ENCODE measurements at places on chromosomes 6 and 20.

DNA sequence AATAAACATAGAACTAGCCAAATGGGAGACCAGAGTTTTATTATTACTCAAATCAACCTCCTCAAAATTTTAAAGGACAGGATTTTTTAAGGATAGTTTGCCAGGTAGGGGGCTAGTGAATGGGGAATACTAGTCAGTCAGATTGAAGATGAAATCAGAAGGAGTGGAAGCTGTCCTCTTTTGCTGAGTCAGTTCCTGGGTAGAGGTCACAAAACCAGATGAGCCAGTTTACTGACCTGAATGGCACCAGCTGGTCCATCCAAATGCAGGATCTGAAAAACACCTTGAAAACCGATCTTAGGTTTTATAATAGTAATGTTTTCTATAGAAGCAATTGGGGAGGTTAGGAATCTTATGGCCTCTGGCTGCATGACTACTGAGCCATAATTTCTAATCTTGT lies 558.2 kb downstream of the PKHD1 start:
- DNase-seq, result no peak

- no peak for DNase-seq
Measured at GRCh38 chr6:45049188-45049843, 278.8 kb upstream of the RUNX2 start.

- DNase-seq, result peak; percentile 83
Measured at GRCh38 chr6:42781796-42782688, at the start of gene BICRAL. Gene BICRAL (plus strand): TSS chr6:42782052. CDS start chr6:42822023, 39,971 bp downstream.

DNA sequence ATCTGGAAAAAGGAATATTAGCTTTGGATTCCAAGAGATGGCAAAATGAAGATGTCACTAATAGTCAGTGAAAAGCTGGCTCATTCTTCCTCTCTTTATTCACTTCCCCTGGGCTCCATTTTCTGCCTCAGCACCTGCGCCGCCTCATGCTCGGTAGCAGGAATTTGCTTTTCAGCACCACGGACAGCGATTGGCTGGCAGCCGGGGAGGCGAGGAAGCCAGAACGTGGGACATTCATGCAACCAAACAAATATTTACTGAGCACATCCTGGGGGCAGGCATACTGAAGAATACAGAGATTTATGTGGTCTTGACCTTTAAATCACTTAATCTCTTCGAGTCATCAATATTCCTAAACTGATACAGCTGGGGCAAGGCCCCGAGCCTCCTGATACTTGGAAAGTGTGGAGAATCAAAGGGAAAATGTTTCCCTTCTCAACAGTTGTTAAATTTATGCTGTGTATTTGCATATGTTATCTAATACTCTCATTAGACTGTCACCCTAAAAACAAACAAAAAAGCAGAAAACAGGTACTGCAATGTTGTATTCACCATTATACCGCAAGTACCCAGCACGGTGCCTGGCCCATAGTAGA lies 12.1 kb upstream of the PDYN start:
- peak; percentile 77 for DNase-seq

DNA sequence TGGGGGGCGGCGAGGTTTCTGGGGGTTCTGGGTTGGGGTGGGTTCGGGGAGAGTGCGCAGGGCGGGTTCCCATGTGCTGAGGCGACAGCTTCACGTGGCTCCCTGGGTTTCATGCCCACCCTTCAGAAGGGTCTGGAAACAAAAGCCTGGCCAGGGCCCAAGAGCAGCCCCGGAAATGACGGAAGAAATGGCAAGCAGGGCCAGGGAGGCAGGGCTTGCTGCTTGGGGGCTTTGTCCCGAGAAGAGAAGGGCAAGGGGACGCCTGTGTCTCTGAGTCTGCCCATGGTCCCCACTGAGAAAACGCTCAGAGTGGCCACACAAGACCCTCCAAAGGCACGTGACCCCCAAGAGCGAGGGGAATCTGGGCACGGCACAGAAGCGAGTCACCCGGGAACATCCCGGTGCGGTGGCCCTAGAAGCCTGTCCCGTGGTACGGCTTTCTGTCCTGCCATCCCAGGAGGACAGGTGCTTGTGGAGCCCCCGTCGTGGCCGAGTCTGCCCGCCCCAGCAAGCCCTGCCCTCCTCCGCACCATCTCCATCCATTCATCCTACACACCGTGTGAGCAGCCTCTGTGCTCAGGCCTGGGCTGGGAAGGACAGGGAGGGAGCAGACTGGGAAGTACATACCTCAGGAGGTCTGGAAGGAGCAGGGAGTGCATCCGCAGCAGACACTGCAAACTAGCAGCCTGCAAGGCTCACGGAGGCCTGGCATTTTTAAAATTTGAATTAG lies 9.0 kb downstream of the NPEPL1 start:
- no peak for DNase-seq

GRCh38 chr6:124963831-124964763 lies 1.9 kb downstream of the RNF217 start:
- DNase-seq, result no peak

Data from right renal cortex interstitium (tissue), 3 donors.